D341Med (cell line): ENCODE measurements at places on chromosomes 2 and 18.

DNA sequence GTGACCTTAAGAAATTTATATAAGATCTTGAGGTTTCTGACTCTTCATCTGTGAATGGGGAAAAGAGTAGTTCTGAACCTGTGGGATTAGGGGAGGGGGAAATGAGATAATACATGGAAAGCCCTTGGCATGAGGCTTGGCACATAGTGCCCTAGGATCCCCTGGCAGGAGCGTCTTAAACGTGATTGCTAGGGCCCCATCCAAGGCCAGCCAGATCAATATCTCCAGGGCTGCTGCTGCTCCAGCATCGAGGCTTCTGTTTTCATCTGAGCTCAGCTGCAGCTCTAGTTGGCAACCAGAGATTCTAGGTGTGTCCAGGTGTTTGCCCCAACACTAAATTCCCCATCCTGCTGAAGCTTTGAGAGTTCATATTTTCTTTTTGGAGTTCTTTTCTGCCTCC is 71.0 kb downstream of the IL1R2 start:
- DNase-seq, result no peak

DNA sequence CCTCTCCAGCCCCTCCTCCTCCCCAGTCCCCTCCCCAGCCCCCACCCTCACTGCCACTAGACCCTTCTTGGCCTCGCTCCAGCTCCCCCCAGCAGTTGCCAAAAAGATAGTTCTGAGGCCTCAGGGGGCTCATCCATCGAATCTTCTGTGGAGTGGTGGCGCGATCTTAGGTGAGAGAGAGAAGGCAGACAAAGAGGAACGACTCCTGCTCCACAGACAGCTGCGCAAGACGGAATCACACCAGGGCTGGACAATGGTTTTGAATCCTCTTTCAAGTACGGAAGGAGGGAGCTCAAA is 68.1 kb downstream of the LAMA3 start:
- no peak for DNase-seq

GRCh38 chr2:235951982-235952381 is 216.2 kb downstream of the GBX2 start:
- no peak for DNase-seq

GRCh38 chr2:154267983-154268382 is 396.3 kb downstream of the GALNT13 start:
- DNase-seq, result no peak

- DNase-seq, result no peak
These were observed 6.3 kb downstream of the YES1 start for GRCh38 chr18:805755-806110.

DNA sequence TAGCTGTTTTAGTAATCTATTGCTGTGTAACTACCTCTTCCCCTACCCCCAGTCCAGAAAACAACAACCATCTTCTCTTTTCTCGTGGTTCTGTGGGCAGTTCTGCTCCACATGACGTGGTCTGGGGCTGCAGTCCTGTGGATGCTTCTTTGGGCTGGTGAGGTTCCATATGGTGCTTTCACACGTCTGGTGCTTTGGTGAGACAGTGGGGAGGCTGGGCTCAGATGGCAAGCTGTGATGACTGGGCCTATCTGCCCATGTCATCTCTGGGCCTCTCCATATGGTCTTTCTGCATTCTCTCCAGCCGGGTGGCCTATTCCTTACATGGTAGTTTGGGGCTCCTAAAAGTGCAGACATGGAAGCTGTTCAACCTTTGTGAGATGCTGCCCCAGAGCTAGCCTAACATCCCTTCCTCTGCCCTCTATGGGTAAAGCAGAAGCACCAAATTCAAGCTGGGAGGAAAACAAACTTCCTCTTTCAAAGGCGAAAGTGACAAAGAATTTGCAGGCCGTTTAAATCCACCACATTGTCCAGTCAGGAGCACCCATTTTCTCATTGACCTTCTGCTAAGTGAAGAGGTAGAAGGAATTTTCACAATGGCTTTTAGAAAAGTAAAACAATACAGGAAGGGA is 68.3 kb upstream of the IL1R1 start:
- DNase-seq, result no peak

DNA sequence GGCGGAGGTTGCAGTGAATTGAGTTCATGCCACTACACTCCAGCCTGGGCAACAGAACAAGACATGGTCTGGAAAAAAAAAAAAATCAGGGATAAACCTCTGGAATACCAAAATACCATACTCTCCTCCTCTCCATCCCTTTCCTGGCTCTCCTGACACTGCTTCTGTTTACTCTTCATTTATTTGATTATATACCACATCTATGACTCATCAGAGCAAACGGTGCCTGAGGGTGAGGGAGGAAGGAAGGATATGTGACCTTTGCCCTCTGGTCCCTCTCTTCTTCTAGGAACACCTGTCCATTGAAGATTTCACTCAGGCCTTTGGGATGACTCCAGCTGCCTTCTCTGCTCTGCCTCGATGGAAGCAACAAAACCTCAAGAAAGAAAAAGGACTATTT is 30.0 kb downstream of the VIL1 start:
- DNase-seq, result no peak

- no peak for DNase-seq
These were observed 10.3 kb upstream of the FTCDNL1 start for GRCh38 chr2:199861132-199861774.

- no peak for DNase-seq
These were observed 1045.5 kb upstream of the NXPH2 start for GRCh38 chr2:139825726-139826125.

DNA sequence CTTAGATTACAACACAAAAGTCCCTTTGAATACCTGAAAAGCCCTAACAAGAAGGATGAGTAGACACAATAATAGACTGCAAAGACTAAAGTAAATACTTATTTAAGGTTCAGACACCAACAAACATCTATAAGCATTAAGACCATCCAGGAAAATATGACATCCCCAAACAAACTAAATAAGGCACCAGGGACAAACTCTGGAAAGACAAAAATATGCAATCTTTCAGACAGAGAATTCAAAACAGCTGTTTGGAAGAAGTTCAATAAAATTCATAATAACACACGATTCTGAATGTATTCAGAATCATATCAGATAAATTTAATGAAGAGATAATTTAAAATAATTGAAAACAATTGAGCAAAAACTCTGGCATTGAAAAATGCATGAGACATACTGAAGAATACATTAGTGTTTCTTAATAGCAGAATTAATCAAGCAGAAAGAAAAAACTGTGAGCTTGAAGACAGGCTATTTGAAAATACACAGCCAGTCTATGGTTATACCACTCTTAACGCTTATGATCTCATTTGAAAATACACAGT is 1388.8 kb downstream of the DSC3 start:
- no peak for DNase-seq

DNA sequence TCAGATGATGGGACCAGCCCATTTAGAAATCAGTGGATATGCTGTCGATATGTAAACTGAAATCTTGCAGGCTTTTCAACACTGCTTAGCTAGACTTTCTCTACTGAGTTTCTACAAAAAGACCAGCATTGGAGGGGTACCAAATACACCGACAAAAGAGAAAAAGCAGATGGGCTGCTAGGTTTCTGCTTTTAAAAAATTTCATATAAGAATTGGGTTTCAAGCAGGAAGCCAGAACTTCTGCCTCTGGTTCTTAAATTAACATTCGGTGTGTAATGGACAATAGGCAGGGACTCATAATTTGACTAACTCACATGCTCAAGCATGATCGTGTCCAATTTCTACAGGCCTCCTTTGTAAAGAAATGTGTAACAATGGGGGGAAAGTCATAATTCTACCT is 3.1 kb downstream of the ARL4C start:
- no peak for DNase-seq

DNA sequence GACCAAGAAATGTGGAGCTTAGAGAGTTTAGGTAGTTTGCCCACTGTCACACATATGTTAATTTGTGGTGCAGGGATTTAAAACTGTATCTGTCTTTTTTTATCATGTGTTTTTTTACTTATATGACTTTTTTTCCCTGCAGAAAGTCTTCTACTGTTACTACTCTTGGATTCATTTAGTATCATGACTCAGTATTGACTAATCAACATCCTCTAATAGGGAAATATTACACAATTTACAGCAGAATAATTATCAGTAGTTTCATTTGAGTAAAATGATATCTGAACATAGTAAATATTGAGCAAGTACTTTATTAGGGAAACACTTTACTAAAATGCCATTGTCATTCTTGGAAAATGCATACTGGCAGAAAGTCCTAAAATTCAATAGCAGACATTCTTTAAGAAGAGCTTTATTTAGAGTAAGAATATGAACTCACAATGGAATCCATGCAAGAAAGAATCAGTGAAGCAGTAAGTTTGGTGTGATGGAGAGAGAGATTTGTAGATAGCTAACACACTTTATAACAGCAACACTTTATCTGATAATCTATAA is 425.9 kb upstream of the SLC8A1 start:
- DNase-seq, result no peak

DNA sequence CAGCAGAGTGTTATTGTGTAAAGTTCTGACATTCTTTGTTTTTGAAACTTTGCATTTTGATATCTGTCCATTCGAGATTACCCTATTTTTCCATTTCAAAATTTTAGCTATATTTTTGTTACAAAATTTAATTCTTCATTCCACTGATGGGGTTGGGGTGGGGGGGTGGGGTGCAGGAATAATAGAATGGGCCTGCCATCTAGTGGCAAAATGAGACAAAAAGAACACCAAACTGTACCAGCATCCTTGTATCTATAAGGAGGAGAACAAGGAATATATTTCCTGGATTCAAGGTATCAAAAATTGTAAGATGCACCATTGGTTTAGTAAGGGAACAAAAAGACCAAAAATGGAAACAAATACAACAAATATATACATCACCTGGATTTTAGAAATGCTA is 27.9 kb upstream of the TTR start:
- DNase-seq, result no peak

DNA sequence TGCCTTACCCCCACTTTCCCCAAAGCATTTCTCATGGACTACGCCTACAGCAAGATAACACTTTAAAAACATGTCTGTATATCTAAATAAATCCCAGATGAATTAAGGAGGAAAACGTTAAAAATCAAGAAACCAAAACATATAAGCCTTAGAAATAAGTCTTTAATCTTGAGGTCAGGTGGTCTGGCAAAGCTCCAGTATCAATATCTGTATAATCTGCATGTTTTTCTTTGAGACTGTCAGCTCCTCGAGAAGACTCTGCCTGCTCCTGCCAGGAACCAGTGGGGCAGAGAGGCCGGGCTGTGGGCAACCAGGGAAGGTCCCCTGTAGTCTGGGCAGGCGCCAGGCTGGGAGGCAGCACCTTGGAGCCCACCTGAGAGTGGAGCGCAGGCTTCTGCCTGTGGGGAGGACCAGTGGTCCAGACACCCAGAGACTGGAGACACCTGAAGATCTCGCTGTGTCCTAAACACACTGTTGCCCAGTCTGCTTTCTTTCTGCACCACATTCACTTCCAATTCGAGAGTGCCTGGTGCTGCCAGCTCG is 291.0 kb upstream of the SOX11 start:
- DNase-seq, result no peak

DNA sequence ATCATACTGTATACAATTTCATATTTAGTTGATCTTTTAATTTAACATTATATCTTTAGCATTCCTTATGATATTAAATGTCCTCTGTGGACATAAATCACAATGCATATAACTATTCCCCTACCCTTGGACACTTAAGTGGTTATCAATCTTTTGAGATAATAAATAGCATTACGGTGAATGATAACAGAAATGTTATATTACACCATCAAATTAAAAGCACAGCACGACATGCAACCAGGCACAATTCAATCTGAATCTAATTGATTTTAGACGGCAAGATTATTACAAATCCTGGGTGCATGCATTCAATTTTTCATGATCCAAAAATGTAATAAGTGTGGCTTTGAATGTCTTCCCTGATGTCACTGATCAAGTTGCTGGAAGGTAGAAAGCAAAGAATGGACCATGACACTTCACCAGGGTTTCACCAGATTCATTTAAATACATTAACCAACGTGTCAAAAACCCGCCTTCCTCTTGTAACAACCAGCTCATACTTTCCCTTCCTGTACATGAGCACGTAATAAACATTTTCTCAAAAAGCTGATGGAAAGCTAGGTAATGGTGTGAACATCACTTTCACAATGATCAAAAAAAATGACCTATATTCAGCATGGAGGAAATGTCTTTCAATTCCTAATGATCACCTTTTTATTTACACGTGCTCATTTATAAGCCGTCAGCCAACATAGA is 513.7 kb upstream of the ID2 start:
- DNase-seq, result no peak

DNA sequence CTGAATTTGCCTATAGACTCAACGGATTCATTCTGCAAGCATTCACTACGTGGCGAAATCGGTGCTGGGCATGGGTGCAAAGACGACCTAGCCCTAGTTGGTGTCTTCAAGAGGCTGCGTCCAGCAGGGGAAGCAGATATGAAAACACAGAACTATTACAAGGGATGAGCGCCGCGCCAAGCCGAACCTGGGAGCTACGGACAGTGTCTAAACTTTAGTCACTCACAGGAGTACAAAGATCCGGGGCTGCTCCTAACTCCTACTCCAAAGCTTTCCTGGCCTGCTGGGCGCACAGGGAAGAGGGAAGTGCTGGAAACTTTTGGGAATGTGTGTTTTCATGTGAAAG is 732 bp upstream of the ANXA4 start:
- DNase-seq, result peak; percentile 47

GRCh38 chr2:159076241-159076640 is 107.8 kb downstream of the TANC1 start:
- DNase-seq, result no peak

DNA sequence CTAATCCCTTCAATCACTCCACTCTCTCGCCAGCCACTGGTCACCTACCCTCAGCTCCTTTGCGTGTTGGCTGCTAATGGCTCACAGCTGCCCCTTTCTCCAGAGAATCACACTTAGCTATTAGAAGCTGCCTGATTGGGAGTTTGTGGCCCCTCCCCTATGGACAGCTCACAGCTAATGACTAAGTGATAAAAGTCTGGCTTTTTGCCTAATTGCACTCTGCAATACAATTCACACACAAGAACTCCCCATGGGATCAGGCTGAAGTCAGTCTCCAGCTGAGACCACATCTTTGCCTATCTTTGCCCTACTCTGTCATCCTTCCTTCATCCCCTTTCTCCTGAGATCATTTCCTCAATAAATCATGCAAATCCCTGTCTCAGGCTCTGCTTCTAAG is 701.9 kb upstream of the RAB6C start:
- no peak for DNase-seq

- peak; percentile 25 for DNase-seq
These were observed 8.6 kb downstream of the ALPI start for GRCh38 chr2:232464544-232464885.

- DNase-seq, result no peak
These were observed 87.5 kb downstream of the TCF4 start for GRCh38 chr18:55500316-55501086.

GRCh38 chr2:222595581-222595980 is 60.3 kb downstream of the FARSB start:
- DNase-seq, result no peak

DNA sequence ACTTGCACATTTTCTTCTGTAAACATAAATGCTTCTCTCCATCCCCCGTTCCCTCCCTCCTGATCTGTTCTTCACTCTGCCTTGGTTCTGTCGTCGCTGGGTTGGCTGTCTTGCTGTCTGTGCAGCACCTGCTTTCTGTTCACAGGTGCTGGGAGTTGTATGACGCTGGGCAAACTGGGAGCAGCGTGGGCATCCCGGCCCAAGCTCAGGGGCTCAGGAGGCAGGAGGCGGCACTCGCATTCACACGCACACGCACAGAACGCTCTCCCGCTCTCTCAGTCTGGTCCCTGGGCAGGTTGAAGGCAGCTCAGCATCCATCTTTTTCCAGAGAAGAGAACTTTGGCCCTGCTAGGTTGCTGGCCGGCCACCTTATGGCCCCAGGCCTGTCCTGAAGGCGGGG is 55.7 kb downstream of the GBX2 start:
- no peak for DNase-seq
